Lung (tissue), 17 donors: ENCODE measurements at places on chromosomes 5 and 9. TPM values are rescaled to one million over a fixed set of nuclear protein-coding genes. Genes with fewer than 3 reads are reported as not detected.

DBH gene
- total RNA-seq, result 0.48 TPM

IFNA21 gene
- total RNA-seq, result not detected

PPP3R2 gene
- not detected for total RNA-seq

TJP2 gene
- 181 TPM for total RNA-seq

PCDHA5 gene
- 0.46 TPM for total RNA-seq

AIF1L gene
- total RNA-seq, result 16.5 TPM

DNA sequence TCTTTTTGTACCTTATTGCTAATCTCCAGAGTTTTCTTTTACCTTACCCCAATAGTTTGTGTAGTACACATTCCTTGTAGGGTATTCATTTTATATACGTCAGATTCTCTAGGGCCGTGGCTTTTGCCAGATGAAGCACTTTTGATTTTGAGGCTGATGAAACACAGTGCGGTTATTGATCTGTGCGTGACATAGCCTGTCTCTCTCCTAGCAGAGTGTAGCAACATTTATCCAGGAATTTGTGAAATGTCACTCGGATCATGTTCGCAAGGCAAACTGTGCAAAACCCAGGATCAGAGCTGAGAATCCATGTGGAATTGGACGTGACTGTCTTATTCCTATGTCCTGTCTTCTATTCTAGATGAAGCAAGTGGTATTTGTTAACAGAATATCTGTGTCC, 142.0 kb upstream of the SH3GL2 start:
- no peak for DNase-seq

- DNase-seq, result no peak
These were observed 82.2 kb downstream of the SMIM23 start for GRCh38 chr5:171867786-171868185.

- DNase-seq, result no peak
These were observed 191.4 kb downstream of the FRMD3 start for GRCh38 chr9:83346655-83347420.

GRCh38 chr5:127673117-127673800, 24.4 kb downstream of the CTXN3 start:
- no peak for DNase-seq

DNA sequence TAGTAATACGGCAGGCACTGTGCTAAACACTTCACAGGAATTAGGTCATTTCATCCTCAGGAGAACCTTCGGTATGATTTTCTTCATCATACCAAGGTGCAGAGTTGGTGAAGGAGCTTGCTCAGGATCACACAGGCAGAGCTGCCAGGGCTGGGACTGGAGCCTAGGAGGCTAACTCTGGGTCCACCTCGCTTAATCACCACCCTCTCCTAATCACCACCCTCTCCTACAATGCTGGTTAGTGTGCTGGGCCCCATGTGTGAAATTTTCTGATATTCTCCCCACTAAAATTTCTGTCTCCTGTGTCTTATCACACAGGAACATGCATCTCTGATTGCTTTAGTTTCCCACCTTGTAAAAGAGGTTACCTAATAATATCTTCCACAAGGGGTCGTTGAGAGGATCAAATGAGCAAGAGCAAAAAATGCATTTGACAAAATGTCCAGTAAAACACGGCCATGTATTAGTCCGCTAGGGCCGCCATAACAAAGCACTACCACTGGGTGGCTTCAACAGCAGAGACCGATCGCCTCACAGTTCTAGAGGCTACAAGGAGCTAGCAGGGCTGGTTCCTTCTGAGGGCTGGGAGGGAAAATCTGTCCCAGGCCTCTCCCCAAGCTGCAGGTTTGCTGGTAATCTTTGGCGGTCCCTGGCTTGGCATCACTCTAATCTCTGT, 128.2 kb upstream of the NFIB start:
- DNase-seq, result no peak

DNA sequence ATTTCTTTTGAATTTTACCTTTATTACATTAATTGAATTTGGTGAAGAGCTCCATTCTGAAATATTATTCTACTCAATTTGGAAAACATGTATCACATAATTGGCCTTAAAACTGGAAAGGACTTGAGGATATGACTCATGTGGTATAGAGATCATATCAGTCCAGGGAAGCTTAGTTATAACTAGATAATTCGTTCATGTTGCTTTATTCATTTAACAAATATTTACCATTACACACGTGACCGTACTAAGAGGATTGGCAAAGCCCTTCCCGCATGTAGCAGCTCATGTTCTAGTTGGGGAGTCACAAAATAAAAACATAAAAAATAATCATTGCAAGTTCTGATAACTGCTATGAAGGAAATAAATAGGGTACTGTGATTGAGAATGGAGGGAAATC, 1816.5 kb downstream of the MAT2B start:
- DNase-seq, result no peak

GRCh38 chr5:15506897-15507296, 6.9 kb downstream of the FBXL7 start:
- DNase-seq, result no peak

DNA sequence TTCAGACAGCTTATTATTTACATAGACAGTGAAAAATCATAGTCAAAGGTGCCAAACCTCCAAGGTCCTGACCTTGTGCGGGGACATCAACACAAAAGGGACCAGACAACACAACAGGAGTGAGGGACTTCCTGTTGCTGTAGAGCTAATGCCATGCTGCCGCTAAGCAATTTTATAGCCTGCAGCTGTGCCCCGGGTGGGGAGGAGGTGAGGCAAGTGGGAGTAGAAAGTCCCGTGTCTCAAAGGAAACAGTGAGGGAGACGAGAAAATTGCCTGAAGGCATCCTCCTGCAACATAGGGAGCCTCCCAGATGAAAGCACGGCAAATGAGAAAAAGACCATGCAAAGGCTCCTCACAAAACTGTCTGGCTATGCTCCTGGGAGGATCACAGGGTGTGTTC, 58.8 kb downstream of the CAAP1 start:
- no peak for DNase-seq

- DNase-seq, result peak; percentile 72
These were observed 622.4 kb downstream of the CHSY3 start for GRCh38 chr5:130526708-130527107.

DNA sequence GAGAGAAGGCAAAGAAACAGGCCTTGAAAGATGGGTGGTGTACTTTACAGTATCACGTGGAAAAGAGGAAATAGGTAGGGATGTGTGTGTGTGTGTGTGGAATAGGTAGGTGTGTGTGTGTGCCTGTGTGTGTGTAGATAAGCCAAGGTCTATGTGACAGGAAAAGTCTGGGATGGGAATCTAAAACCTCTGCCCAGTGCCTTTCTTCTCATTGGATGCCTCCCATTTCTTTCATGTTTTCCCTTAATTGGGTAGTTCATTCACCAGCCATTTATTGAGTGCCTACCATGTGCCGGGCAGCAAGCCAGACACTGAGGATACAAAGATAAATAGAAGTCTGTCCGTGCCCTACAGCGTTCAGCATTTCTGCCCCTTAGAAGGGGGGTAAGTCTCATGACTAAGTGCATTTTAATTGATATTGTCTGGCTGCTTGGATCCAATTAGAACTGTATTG, 1.0 kb downstream of the URM1 start:
- DNase-seq, result no peak

- no peak for DNase-seq
These were observed 47.6 kb upstream of the HOMER1 start for GRCh38 chr5:79561525-79561893.

DNA sequence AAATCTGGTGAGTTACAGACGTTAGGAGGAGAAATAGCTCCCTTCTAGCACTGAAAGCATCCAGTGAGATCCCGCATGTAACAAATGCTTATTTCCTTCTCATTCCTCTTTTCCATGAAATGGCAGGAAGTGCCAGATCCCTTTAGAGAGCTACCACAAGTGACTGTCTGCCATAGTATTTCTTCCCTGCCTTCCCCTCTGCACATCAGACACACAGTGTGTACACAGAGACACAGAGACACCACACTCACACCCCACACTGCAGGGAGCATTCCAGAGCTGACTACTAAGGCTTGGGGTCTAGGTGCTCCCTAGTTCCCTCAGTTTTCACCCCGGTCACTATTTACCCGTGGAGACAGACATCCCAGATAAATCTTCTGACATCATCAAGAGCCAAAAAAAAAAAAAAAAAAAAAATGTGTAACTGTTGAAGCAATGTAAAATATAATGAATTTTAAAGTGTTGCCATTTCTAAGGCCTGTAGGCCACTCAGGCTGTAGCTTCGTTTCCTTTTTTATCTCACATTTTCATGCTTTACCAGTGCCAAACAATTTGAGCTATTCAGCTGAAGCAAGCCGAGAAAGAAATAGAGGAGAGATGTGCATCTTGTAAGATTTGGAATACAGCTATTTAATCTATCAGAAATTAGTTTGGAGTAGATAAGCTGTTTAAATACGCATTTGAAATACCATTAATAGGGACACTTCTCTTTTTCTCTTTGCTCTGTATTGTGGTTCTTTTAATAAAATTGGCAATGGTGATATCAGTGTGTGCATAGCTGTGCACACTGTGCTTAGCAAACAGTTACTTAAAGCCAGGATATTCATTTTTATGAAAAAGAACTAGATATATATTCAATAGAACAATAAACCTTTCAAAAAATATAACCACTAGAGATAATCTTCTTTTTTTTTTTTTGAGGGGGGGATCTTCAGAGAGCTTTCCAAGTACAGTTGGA, 405.5 kb downstream of the PDE4D start:
- peak; percentile 67 for DNase-seq

DNA sequence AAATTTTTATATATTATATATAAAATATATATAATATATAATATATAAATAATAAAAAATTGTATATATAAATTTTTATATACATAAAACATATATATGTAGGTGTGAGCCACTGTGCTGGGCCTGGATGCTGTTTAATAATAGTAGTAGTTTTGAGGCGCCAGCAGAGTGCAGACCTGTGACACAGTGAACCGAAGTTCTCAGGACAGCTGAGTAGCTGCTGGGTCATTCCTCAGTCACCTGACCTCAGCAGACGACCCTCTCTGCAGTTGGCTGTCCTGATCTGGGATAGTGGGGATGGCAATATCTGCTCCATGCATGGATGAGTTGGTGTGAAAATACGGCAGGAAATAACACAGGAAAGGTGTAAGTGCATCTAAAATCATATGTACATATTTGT, 3.3 kb upstream of the SNX18 start:
- DNase-seq, result no peak
